ENCODE measurements at places on chromosomes 6 and 20.

- no peak for DNase-seq
Observed at GRCh38 chr6:131167773-131168172, 32.5 kb downstream of the AKAP7 start.

DNA sequence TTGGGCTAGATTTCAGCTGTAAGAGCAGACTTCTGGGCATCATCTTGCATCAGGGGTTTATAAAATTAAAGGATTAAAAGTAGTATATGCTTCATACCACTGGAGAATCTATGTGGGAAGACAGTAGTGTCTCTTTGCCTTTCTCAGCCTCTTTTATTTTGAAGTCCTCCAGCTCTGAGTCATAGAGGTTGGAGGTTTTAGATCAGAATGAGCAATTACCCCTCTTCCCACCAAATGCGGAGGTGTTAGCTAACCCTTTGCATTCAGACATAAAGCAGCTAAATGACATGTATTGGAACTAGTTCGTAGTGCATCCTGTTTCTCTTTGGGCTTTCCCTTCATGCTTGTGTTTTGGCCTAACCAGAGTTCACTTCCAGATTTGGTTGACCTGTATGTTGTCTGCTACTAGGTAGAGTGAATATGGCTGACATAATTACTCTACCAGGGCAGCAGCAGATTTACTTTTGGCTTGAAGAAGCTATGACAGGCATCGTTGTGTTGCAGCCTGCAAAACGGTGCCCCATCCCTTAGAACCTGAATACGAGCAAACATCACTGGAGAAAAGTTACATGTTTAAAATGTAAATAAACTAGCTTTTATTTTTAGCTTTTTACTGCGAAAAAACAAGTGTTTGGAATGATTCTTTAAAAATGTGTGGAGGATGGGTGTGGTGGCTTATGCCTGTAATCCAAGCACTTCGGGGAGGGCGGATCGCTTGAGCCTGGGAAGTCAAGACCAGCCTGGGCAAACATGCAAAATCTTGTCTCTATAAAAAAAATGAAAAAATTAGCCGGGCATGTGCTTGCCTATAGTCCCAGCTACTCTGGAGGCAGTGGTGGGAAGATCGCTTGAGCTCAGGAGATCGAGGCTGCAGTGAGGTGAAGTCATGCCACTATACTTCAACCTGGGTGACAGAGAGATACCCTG lies 82.2 kb downstream of the MYO6 start:
- no peak for DNase-seq

GRCh38 chr6:138600726-138601125 lies 101.4 kb upstream of the NHSL1 start:
- no peak for DNase-seq

GRCh38 chr6:143545976-143546547 lies 34.5 kb upstream of the FUCA2 start:
- DNase-seq, result no peak

GRCh38 chr20:9483131-9483530 lies 31.3 kb upstream of the LAMP5 start:
- no peak for DNase-seq

GRCh38 chr6:56359201-56359899 lies 112.0 kb upstream of the COL21A1 start:
- no peak for DNase-seq
